ENCODE measurements at places on chromosomes 6 and 20.

DNA sequence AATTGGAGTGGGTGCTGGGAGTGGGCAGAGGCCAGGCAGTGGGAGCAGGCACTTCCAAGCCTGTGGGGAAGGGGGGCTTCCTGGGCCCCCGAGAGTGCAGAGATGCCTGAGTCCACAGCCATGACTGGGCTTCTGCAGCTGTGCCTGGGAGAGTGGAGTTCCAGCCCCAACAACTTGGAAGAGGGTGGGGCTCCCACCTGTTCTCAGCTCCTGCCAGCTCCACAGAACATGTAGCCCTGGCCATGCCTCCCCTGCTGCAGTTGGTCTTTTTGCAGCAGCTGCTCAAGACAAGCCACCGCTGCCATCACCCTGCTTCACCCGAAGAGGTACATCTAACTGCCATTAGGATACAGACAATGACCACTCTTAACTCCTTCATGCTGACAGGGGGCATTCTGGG, 1092.3 kb downstream of the KHDRBS2 start:
- no peak for DNase-seq

DNA sequence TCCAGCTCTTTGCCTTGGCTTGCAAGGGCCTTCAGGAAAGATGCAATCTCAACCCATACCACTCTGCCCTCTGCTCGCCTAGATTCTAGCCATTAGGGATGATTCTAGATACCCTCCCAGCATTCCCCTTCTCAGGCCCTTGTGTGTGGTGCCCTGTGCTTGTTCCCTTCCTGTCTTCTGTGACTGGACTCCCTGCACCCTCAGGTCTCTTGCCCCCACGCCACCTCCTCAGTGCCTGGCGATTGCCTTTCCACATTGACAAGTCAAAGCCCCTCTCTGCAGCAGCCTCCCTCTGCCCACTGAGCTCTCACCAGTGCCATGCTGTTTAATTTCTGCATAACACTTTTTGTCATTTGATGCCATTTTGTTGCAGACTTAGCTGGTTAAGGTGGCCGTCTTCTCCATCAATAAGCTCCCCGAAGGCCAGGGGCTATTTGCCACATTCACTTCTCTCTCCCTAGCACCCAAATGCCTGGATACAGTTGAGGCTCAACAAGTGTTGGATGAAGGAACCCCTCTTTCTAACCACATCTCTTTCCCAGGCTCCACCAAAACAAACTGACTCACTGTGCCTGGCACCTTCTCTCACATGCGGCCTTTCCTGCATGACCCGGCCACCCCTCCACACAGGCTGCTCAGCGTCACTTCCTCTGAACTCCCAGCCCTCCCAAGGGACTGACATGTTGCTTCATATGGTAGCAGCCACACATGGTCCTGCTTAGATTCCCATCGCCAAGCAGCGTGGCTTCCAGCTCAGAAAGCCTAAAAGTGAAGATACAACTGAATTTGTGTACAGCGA, 4.6 kb upstream of the TXNDC5 start:
- DNase-seq: no peak

- no peak for DNase-seq
Observed at GRCh38 chr20:61370841-61371303, 118.8 kb downstream of the CDH4 start.

- peak; percentile 34 for DNase-seq
Observed at GRCh38 chr6:155248008-155249001, 15.5 kb upstream of the CLDN20 start.

DNA sequence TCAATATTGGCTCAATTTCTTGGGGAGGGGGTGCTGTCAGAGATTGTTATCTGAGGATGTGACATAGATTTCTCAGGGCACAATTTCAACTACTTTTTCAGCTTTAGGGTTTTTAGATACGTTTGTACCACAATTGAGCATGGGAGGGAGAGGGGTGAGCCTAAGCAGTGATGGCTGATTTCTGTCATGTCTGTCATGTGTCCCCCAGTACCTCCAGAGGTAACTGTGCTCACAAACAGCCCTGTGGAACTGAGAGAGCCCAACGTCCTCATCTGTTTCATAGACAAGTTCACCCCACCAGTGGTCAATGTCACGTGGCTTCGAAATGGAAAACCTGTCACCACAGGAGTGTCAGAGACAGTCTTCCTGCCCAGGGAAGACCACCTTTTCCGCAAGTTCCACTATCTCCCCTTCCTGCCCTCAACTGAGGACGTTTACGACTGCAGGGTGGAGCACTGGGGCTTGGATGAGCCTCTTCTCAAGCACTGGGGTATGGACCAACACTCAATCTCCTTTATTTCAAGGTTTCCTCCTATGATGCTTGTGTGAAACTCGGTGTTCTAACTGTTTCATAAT, 3.4 kb downstream of the HLA-DRA start:
- DNase-seq: no peak

DNA sequence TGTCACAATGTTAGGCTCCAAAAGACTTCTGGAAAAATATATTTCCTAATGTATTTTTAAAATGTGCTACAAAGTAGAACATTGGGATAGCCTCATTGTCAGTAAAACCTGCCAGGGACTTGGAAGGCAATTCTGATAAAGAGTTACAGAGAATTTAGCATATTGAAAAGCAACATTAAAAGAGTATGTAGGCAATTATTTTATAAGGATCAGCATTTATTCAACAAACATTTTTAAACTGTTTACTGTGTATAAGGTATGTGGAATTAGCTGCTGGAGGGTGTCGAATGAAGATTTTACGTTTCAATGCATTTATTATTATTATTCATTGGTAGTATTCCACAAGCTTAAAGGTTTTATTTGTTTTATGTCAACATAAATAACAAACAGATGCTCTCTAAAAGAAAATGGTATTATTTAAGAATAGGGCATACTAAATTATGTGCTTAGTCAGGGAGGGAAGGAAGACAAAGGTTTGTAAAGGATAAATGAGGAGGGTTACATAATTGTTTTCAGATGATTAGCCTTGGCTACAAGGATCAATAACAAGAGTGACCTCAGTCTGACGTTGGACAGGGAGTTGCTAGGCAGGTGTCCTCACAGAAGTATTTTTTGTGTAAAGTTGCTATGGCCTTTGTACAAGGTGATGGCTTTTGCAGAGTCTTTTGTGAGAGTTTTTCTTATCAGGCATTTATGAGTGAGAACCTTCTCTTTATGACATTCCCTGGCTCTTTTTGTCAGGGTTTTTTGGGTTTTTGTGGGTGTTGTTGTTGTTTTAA, 313.4 kb upstream of the PLCB4 start:
- DNase-seq: no peak

GRCh38 chr20:43985608-43986316, 71.1 kb downstream of the TOX2 start:
- no peak for DNase-seq

- DNase-seq: no peak
Observed at GRCh38 chr6:149567194-149567586, 1.0 kb downstream of the GINM1 start.

DNA sequence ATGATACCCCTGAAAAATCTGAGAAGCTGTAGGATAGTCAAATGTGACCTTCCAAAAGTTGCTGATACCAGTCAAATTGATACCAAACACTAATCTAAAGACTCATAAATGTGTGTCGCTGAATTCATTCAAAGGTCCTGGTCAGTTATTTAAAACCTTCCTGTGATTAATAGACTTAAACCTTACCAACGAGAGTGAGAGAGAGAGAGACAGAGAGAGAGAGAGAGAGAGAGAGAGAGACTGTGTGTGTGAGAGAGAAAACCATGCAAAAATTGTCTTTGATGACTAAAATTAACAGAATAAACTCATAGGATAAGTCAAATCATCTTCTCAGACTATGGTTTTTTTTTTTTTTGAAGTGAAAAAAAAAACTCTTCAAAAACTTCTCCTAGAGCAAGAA, 370.9 kb upstream of the HS3ST5 start:
- DNase-seq: no peak

DNA sequence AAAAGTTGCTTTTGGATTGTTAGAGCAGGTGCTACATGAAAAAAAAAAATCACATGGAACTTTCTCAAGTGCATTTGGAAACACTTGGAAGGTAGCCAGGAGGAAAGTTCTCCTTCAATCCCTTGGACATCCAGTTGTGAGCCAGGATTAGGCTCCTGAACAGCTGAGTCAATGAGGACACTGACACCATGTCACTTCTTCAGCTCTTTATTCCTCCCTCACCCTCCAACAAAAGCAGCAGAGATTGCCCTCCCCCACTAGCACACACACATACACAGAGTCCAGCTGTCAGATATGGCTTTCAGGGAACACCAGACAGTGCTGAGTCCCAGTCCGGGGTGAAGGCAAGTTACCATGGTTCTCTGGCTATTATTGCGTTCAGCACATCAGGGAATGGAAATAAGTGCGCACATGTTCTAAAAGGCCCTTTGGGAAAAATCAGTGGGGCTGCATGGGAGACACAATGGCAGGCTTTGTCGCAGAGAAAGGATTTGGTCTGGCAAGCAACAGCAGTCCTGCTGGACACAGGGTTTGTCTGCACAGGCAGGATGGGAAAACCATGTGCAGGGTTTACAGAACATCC, 124.7 kb upstream of the MARCKS start:
- no peak for DNase-seq

DNA sequence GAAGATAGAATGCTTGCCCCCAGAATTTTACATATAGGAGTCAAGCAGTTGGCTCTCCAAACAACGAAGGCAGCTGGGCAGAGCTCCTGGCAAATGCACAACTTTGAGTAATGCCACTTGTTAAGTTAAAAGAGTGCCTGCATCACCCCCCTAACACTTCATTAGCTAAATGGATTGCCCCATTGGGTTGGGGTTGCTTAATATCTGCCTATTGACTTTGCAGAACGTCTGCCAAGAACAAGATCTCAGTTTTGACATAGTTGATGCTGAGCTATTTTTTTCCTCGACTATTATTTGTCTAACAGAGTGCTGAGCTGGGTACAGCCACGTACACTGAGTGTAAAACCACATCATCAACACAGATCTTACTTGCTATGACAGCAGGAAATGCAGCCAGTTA, 12.1 kb downstream of the ANKRD60 start:
- DNase-seq: no peak

GRCh38 chr20:61802721-61803311, 262.9 kb downstream of the TAF4 start:
- DNase-seq: no peak

- no peak for DNase-seq
Observed at GRCh38 chr6:87122477-87122876, 27.6 kb upstream of the CGA start.

DNA sequence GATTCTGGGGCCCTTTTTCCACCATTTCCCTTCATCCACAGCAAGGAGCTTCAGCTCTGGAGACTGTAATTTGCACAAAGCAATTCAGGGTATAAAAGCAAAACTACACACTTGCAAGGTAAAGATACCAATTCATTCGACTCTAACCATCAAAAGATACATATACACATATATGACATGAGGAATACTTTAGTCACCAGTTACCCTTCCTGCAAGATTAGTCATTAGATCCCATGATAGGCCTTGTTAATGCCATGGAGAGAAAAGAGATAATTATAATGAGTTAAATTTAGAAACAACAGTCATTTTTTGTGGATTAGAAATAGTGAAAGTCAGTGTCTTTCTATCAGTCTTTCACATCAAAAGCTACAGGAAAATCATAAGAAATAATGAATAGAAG, 204.2 kb downstream of the KCNQ5 start:
- DNase-seq: peak; percentile 13

- no peak for DNase-seq
Observed at GRCh38 chr6:81697559-81697958, 54.9 kb downstream of the TENT5A start.

GRCh38 chr6:111770263-111771093, 102.8 kb downstream of the FYN start:
- no peak for DNase-seq

DNA sequence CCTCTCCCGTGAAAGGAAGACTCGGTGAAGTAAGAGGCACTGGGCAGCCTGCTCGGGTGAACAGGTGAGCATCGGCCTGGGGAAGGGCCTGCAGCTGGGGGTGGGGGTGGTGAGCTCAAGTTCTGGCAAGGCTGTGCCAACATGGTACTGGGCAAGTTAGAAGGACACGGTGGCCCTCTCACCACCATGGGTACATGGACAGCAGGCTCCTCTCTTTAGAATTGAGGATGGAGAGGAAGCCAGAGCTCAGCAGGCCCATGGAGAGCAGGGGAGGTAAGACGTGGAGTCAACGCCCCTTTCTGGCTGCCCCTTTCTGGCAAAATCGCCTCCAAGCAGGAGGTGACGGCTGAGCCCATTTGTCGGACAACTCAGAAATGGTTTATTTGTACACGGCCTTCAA, 135.6 kb downstream of the ANKRD60 start:
- no peak for DNase-seq

DNA sequence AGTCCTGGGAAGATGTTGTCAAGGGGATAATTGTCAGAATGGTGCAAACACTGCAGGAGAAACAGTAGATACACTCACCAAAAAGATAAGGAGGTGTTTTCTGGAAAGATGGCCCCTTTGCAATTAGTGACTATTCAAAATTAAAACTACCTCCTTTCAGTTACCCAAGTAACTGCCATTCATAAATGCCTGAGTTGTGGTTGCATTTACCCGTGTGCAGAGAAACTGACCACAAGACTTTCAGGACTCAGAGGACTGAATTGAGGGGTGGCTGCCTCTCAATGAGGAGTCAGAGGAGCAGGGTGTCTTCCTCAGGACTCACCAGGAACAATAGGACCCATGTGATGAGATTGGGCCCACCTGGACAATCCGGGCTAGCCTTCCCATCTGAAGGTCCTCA, 39.0 kb downstream of the GCM1 start:
- DNase-seq: no peak
